ENCODE measurements at places on chromosomes 11 and 22. TPM values are rescaled to one million over a fixed set of nuclear protein-coding genes. Genes with fewer than 3 reads are reported as not detected.

- no peak for DNase-seq
Measured at GRCh38 chr11:63933459-63933858, 5.3 kb upstream of the NAA40 start.

The OR6A2 gene
- total RNA-seq, result not detected

The KRTAP5-1 gene
- total RNA-seq, result not detected

The EXPH5 gene
- 2.3 TPM for total RNA-seq
